ENCODE measurements at places on chromosomes 12 and 14.

GRCh38 chr12:103573185-103573584 lies 13.9 kb upstream of the STAB2 start:
- DNase-seq = no peak

GRCh38 chr12:92961949-92962348 lies 32.9 kb upstream of the EEA1 start:
- no peak for DNase-seq

DNA sequence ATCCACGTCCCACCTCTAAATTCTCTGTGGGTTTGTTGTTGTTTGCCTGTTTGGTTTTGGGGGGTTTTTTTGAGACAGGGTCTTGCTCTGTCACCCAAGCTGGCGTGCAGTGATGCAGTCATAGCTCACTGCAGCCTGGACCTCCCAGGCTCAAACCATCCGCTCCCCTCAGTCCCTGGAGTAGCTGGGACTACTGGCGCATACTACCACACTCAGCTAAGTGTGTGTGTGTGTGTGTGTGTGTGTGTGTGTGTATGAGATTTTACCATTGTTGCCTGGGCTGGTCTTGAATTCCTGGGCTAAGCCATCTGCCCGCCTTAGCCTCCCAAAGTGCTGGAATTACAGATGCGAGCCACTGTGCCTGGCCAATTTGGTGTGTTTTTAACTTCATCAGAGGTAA lies 236.2 kb downstream of the SLC41A2 start:
- DNase-seq = no peak

DNA sequence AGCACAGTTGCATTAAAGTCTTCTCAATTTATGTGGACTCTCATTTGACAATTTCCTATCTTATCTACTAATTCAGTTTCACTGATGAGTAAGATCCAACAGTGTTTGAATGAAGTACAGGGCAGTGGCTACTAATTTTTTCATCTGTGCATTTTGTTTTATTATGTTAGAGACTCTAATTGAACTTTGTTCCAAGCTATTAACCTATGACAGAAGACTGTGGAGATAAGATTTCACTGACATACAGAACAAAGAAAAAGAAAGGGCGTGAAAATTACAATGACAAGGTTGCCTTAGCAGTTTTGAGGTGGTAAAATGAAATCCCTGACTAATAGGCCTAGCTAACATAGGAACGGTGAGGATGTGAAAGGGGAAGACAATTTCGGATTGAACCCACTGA lies 153.2 kb upstream of the SOX5 start:
- DNase-seq = no peak

GRCh38 chr14:102913341-102914211 lies 8.9 kb upstream of the AMN start:
- DNase-seq = no peak

DNA sequence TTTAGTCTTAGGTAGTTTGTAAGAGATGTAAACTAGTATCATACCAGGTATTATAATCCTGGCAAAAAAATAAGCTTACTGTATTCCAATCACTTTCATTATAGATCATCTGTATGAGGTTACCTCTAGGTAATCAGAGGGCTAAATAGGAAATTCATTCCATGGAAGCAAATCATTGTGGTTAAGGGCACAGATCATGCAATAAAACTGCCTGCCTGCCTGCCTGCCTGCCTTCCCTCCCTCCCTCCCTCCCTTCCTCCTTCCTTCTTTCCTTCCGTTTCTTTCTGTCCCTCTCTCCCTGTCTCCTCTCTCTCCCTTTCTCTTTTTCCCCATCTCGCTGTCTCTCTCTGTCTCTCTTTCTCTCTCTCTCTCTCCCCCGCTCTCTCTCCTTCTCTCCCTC lies 3.2 kb upstream of the CLEC9A start:
- no peak for DNase-seq

GRCh38 chr14:103504991-103505565 lies 17.6 kb downstream of the CKB start:
- DNase-seq = no peak

DNA sequence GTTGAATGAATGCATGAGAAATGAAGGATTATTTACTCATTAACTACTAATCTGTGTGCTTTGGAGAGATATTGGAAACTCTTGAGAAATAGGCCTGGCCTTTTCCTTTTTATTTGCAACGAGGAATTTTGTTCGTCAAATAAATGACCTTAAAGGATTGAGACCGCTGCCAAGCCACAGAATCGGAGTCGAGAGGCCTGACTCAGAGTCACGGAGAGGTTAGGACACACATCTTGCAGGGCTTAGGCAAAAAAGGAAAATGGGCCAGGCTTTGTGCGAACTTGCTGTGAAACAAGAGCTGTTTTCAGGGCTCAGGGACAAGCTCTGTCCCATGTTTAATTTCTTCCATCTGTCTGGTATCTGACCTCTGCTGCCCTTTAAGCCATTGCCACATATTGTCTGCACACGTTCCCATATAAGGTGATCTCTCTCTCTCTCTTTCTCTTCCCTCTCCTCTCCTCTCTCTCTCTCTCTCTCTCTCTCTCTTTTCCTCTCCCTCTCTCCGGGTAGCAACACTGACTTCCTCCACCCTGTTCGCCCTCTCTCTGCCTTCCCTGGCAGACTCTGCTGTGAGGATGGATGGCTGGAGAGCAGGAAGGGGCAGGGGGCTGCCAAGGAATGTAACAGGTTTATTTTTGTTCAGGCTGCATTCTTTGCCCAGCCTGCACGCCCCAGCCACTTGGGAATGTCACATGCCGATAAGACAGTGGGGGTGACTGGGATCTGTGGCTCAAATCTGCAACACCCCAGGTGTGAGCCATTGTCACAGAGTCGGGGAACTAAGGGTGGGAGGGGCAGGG lies 14.9 kb upstream of the IFT81 start:
- DNase-seq = no peak

- no peak for DNase-seq
Observed at GRCh38 chr14:30223966-30224365, 296.3 kb upstream of the PRKD1 start.

- DNase-seq = no peak
Observed at GRCh38 chr12:27344760-27345159, 12.1 kb downstream of the BMAL2 start.

Data from cortex of kidney (tissue), 1 donor.